Thoracic aorta (tissue), 2 donors: ENCODE measurements at places on chromosomes 1 and 21.

DNA sequence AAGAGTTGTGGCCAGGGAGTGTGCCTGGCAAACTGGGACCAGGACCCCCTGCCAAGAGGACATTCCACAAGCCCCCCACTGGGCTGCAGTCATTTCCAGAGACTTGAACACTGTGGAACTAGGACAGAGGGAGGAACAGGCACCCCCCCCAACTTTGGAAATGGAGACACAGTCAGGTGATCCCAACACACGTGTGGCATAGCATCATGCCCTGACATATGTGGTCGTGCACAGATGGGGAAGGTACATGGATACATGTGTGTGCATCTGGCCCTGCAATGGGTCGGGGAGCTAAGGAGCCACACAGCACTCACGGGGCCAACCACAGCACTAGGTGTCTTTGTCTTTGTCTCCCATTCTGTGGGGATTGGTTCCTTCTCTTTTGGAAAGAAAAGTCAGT lies 6.6 kb upstream of the TFF3 start:
- DNase-seq = no peak

GRCh38 chr1:173302366-173302765 lies 95.2 kb upstream of the TNFSF4 start:
- no peak for DNase-seq

DNA sequence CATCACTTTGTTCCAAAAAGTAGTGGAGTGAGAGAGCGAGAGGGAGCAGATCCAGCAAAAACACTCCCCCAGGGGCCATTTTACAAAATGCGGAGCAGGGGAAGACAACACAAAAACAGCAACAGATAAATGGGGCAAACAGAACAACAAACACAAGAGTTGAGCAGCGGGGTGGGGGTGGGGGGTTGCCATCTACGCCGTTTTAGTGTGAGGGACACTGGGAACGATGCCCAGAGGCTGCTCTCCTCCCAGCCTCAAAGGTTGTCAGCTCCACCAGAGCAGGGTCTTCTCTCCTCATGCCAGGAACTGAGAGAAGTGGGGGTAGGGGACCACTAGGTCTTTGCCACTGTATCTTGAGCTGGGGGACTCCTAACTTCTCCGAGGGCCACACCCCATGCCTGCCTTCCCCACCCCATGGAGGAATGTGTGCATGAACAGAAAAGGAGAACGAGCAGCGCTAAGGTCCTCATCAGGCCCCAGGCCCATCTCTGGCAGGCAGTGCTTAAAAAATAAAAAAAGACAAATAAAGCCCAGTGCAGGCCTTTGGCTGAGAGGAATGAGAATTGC lies 1.3 kb upstream of the PBXIP1 start:
- DNase-seq = no peak

- no peak for DNase-seq
Observed at GRCh38 chr1:8203056-8203455, 114.9 kb upstream of the SLC45A1 start.

GRCh38 chr1:93447481-93448291 lies at the start of gene FNBP1L:
Gene FNBP1L, plus strand, starts transcription at chr1:93448118. Its CDS starts 164 bp downstream, at chr1:93448282.
- DNase-seq = no peak

DNA sequence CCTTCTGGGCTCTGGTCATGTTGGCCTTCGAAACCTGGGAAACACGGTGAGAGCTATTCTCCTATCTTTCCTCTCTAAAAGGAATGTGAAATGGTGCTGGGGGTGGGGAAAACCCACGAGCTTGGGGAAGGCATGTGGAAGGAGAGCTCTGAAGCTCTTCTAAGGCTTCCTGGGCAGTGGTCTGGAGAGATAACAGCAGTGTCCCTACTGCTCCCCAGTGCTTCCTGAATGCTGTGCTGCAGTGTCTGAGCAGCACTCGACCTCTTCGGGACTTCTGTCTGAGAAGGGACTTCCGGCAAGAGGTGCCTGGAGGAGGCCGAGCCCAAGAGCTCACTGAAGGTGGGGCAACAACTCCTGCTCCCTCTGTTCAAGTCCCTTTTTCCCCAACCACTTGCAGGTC lies 2.8 kb downstream of the USP21 start:
- DNase-seq = no peak
